ENCODE measurements at places on chromosomes 16 and 17.

DNA sequence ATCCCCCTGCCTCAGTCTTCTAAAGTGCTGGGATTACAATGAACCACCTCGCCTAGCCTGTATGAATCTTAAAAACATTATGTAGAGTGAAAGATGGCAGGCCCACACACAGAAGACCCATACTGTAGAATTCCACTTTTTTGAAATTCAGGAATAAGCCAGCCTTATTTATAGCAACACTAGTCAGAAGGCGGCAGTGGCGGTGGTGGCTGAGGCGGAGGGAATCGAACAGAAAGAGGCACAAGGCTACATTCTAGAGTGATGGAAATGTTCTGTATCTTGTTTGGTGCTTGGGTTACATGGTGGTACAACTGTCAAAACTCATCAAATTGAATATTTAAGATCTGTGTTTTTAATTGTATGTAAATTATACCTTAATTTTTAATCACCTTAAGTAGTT, 11.3 kb downstream of the GFOD2 start:
- H3K36me3 ChIP-seq, result no peaks in the 10 kb centered on the region
- no peak overlapping the region for H3K27ac ChIP-seq
- peaks cover 2% of the 10 kb centered on the region for H3K4me1 ChIP-seq
- H3K4me3 ChIP-seq, result no peak overlapping the region
- no peaks in the 10 kb centered on the region for H3K27me3 ChIP-seq
- DNase-seq, result no peak

DNA sequence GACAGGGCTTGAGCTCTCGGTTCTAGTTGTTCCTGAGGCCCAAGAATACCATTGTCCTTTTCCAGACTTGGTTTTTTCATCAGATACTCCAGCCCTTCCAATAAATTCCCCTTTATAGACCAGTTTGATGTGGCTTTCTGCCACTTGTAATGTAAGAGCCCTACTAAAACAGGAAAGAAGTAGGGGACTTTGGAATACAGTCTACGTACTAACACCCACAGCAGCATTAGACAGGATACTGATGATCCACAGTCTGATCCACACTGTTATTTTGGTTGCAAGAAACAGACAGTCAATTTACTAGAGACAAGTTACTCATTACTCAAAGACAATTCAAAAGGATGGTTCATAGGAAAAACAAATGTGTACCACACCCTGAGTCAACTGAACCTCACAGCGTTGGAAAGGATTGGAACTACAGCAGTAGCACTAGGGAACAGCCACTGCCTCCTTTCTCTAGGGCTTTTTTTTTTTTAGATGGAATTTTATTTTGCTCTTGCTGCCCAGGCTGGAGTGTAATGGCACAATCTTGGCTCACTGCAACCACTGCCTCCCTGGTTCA, 45.9 kb upstream of the MED13 start:
- H3K36me3 ChIP-seq, result no peaks in the 10 kb centered on the region
- H3K27me3 ChIP-seq, result peaks cover 15% of the 10 kb centered on the region
- no peaks in the 10 kb centered on the region for H3K4me1 ChIP-seq
- H3K4me3 ChIP-seq, result no peak overlapping the region
- H3K27ac ChIP-seq, result no peak overlapping the region
- no peak for DNase-seq

DNA sequence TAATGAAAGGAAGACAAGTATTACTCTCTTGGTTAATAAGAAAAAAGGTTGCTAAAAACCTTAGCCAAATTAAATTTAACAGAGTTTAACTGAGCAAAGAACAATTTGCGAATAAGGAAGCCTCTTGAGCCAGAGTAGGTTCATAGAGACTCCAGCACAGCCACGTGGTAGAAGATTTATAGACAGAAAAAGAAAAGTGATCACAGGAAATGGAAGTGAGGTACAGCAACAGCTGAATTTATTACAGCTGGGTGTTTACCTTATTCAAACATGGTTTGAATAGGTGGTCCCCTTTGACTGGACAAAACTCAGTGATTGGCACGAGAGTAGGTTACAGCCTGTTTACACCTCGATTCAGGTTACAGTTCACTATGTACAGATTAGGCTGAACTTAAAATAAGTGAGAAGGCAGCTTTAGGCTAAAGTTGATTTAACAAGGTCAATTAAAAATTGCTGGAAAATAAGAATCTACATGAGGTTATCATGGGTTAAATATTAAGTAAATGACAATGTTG, 3.3 kb upstream of the CCL15 start:
- no peak for DNase-seq
- no peaks in the 10 kb centered on the region for H3K36me3 ChIP-seq
- H3K27me3 ChIP-seq, result no peaks in the 10 kb centered on the region
- no peaks in the 10 kb centered on the region for H3K4me1 ChIP-seq

DNA sequence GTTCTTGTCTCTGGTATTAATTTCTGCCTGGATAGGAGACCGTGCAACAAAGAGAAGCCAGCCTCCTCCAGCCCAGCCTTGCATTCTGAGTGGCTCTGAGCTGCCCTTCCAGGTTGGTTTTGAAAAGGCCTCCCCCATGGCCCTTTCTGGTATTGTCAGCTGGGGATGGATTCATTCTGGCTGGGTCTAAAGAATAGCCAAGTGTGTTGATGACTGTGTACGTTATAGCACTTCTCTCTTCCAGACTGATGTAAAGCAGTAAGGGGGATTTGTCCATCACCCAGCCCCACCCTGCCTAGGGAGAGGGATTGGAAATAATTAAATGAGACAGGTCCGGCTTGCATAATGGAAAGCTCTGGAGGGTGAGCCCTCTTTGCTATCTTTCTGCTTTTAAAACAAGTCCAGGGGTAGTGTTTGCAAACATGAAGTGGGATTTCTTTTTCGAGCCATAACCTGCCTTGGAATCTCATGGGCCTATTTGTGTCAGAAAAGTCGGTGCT, 146.4 kb downstream of the MSI2 start:
- no peaks in the 10 kb centered on the region for H3K36me3 ChIP-seq
- DNase-seq, result no peak
- no peaks in the 10 kb centered on the region for H3K27me3 ChIP-seq
